ENCODE measurements at places on chromosomes 3 and 15. TPM values are rescaled to one million over a fixed set of nuclear protein-coding genes. Genes with fewer than 3 reads are reported as not detected.

Gene CCDC54
- polyA plus RNA-seq, result not detected

Gene GUCA1C
- polyA plus RNA-seq, result not detected

Gene PRSS50
- not detected for polyA plus RNA-seq

Gene UQCRC1
- polyA plus RNA-seq, result 409 TPM

Gene TRIM42
- not detected for polyA plus RNA-seq

Gene MKRN2
- 29.6 TPM for polyA plus RNA-seq

Gene PARP15
- polyA plus RNA-seq, result 0.92 TPM

Gene BLM
- 2.3 TPM for polyA plus RNA-seq

Gene CAND2
- not detected for polyA plus RNA-seq

Gene SCG5
- not detected for polyA plus RNA-seq

Gene ZBED2
- polyA plus RNA-seq, result not detected

DNA sequence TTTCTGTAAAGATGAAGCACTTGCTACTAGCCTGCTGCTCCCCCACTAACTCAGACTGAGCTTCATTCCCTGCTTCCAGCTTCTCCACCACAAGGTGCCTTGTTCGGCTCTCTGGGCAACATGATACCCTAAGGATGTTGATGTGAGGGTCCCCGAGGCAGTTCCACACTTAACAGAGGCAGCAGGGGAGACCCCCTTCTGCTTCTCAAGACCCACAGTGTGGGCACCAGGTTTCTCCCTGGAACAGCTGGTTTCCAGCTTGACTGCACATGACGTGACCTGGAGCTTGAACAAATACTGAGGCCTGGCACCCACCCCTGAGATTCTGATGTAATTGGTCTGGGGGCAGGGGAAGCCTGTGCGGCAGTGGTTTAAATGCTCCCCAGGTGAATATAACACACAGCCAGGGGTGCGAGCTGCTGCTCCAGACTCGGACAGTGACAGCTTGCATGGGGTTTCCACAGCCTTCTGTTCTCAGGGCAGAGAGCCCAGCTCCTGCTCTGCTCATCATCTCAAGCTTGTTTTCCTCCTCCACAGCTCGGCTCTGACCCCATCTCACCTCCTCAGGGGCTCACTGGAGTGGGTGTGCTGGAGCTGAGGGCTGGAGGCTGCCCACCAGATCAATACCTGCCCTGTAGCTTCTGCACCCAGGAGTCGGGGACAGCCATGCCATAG lies 95.0 kb upstream of the HACD2 start:
- DNase-seq, result no peak

DNA sequence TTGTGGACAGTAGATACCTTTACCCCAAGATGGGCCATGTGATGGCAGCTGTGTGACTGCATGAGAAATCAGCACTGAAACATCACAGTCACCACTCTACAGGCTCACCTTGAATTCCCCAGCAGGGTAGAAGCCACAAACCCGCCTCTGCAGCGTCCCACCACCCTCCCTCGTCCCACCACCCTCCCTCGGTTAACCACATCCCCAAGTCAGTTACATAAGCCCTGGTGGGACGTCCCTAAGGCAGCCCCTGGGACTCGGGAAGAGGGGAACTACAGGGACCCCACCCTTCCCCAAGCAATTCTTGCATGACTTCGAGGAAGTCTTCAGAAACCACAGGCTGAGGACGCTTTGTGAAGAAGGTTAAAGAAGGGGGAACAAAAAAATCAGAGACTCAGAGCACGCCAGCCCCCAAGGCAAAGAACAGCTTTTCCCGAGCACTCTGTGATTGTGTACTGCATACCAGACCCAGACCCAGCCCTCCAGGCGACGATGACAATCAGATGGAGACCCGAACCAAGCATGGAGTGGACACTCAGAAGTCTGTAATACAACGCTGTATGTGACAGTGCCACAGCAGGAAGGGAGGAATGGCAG lies 60.5 kb downstream of the SH3BP5 start:
- DNase-seq, result peak; percentile 95

DNA sequence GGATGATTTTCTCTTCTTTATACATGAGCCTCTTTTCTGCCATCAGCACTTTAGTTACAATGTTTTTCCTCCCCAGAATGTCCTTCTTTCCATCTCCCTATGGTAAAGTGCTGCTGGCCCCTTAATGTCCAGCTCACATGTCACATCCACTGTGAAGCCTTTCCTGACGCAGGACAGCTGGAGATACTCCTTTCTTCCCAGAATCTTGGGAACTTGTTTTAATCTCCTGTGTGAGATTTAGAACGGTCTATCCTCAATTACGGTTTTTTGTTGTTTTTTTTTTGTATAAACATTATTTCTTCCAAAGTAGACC lies 147.7 kb upstream of the TSC22D2 start:
- DNase-seq, result no peak

- no peak for DNase-seq
These were observed 9.9 kb downstream of the RFT1 start for GRCh38 chr3:53120336-53120735.

DNA sequence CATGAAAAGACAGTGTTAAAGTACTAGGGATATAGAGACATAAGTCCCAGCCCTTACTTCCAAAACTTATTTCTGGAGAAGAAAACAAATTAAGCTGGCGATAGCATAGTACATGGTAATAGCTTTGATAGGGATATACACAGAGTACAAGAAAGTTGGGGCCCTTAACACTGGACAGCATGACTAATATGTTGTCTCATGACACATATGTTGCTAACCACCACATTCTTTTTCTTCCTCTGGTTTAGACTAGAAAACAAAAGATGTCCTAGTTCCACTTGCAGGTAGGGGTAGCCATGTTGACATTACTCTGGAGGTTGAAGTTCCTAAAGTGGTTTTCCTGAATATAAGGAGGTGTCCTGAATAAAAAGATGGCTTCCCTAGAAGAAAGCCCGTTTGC lies 75.3 kb downstream of the RFX7 start:
- no peak for DNase-seq

- no peak for DNase-seq
These were observed 116.6 kb upstream of the NR2F2 start for GRCh38 chr15:96213896-96214295.

DNA sequence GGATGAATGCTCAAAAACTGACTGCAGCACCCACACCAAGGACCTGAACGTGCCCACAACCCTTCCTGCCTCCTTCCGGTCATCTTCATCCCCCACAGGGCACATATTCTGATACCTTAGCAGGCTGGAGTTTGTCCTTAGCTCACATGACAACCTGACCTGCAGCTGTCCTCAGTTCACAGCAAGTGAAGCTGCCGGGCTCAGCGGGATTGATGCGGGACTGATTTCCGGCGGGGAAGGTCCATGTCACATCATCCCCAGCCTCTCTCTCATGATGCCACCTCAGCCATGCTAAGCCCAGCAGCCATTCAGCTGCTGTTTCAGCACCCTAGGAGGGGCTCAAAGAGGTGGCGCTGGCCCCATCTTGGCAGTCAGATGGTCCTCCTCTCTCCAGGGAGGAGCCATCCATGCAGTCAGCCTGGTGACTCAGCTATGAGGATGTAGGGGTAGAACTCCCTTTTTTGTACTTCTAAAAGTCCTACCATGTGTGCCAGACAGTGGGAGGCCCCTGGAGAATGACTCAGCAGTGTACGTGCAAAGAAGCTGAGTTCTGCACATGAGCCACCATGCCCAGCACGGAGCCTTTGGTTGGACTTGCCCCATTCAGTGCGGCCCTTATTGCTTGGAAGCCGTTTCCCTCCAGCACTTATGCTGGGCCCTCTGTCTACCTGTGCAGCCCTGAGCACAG lies 9.5 kb downstream of the CA12 start:
- DNase-seq, result peak; percentile 63

Measured in CD14-positive monocyte (primary cell).